ENCODE measurements at places on chromosomes 2 and 18.

- no peaks in the 10 kb centered on the region for H3K36me3 ChIP-seq
- H3K27ac ChIP-seq = no peak overlapping the region
- H3K27me3 ChIP-seq = no peaks in the 10 kb centered on the region
- H3K4me3 ChIP-seq = no peak overlapping the region
Measured at GRCh38 chr2:210366675-210367080, 51.7 kb upstream of the MYL1 start.

DNA sequence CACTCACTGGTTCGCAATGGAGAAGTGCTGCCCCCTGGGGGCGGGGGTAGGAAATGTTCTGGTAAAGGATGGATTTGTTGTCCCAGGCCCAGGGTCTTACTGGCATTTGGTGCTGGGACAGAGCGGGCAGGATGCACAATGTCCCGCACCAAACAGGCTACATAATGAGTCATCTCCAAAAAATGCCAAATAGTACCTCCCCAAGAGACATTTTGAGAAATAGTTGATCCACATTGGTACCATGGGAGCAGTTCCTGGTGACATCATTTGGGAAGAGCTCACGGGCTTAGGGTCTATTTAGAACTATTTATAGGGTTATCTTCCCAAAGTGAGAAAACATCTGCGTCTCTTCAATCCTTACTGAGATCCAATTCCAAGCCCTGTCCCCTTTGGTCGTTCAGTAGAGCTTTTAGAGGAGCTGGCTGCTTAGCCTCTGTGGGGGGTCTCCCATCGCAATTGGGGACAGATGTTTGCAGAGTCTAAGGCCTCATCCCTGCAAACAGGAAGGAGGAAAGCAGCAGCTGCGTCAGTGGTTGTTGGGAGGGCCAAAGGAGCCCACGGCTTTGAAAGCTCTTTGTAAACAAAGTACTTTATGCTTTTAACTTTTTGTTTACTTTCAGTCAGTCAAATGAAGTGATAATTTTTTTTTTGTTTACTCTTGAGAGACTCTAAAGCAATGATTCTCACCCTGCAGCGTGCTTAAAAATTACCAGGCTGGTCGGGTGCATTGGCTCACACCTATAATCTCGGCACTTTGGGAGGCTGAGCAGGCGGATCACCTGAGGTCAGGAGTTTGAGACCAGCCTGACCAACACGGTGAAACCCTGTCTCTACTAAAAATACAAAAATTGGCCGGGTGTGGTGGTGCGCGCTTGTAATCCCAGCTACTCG lies 49.3 kb downstream of the GREB1 start:
- H3K36me3 ChIP-seq = no peaks in the 10 kb centered on the region
- no peaks in the 10 kb centered on the region for H3K27me3 ChIP-seq
- H3K27ac ChIP-seq = no peak overlapping the region
- no peaks in the 10 kb centered on the region for H3K4me1 ChIP-seq

DNA sequence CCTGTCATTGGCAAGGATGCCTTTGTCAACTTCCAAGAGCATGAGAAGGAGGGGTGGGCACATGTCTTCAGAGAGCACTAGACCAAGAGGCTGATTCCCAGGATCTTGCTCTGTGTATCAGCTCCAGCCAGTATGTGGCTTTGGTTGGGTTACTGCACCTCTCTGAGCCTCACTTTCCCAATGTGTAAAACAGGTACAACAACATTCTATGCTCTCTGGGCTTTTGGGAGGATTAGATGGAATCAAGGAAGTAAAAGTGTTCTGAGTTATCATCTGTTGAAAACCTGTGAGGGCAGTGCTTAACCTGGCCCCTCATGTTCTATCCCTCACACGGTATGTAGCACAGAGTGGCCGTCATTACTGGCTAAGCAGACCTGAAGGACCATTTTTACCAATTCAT lies 103.9 kb downstream of the FHOD3 start:
- no peak overlapping the region for H3K4me3 ChIP-seq
- H3K4me1 ChIP-seq = no peaks in the 10 kb centered on the region
- DNase-seq = no peak
- no peaks in the 10 kb centered on the region for H3K36me3 ChIP-seq
- H3K27me3 ChIP-seq = no peaks in the 10 kb centered on the region
- no peak overlapping the region for H3K27ac ChIP-seq

DNA sequence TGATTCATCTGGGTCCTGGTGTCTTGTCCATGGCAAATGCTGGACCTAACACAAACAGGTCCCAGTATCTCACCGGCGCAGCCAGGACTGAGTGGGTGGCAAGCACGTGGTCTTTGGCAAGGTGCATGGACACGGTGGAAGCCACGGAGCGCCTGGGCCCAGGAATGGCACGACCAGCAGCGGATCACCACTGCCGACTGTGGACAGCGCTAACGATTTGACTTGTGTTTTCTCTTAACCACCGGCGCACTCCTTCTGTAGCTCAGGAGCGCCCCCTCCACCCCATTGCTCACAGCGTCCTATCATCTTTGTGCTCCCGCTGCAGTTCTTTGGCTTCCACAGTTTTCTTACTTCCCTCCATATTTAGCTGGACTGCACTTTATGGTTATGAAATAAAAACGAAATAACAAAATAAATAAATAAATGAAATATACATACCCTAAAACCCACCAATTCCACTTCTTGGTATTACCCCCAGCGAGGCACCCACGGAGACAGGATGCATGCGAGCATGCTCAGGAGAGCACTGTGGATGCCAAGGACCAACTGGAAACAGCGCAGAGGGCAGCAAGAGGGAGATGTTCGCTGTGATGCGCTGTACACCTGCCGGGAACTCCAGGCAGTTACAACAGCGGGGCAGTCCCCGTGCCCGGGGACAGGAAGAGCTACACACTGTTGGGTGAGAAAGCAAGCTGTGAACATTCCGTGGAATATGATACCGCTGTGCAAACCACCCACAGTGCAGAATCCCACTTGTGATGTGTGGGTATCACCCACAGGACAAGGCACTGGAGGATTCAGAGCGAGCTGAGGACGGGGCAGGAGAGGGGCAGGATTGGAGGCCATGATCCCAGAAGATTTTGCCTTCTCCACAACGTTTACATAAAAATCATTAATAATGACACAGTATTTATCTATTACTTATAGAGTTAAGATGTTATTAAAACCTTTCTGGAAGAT lies 7.0 kb upstream of the CIDEA start:
- no peak for DNase-seq
- H3K27ac ChIP-seq = no peak overlapping the region
- no peaks in the 10 kb centered on the region for H3K27me3 ChIP-seq
- H3K4me3 ChIP-seq = no peak overlapping the region
- no peaks in the 10 kb centered on the region for H3K36me3 ChIP-seq

- H3K4me1 ChIP-seq = no peaks in the 10 kb centered on the region
- H3K27me3 ChIP-seq = no peaks in the 10 kb centered on the region
- no peak overlapping the region for H3K27ac ChIP-seq
Measured at GRCh38 chr2:120480903-120481445, 135.0 kb downstream of the INHBB start.

DNA sequence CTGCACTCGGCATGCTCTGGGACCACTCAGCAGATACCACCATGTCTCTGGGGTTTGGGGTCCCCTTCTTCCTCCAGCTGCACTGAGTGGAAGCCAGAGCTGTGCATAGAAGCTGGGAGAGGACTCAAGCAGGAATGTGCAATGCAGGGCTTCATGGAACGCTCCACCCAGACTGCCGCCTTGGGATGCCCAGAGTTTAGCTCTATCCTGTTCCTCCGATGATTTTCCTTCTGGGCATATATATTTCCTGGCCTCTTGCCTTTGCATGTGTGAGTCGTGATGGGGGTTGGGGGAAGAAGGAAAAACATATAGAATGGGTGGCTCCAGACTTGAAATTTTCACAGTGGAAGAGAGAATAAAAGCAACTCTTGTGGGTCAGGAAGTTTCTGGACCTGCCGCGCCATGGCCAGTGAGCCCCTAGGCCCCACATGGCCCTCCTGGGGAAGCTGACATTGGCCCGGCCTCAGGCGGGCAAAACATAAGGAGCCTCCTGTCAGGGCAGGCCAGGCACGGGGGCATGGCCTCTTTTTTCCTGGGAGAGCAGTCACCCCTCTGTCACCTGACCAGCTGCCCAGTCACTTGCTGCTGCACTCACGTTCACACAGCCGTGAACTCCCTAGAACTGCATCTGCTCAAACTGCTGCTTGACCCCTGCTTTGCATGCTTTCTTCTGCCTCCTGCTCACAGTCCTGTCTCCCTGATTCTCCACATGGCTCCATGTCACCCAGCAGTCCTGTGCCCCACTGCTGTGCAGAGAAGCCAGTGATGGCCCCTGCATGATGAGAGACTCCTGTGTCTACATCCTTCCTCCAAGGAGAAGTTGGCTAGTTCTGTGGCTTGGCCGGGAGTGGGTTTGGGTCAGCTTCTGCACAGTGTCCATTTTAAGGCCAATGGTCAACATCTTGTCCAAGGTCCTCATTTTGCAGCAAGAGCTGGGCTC lies 197.8 kb downstream of the CTIF start:
- no peaks in the 10 kb centered on the region for H3K27me3 ChIP-seq
- no peak overlapping the region for H3K27ac ChIP-seq
- no peaks in the 10 kb centered on the region for H3K4me1 ChIP-seq
- no peak overlapping the region for H3K4me3 ChIP-seq

GRCh38 chr2:176171351-176172006 lies 14.4 kb downstream of the HOXD3 start:
- no peaks in the 10 kb centered on the region for H3K36me3 ChIP-seq
- no peaks in the 10 kb centered on the region for H3K4me1 ChIP-seq
- no peak overlapping the region for H3K27ac ChIP-seq
- H3K27me3 ChIP-seq = peaks cover 9% of the 10 kb centered on the region
- H3K4me3 ChIP-seq = no peak overlapping the region

DNA sequence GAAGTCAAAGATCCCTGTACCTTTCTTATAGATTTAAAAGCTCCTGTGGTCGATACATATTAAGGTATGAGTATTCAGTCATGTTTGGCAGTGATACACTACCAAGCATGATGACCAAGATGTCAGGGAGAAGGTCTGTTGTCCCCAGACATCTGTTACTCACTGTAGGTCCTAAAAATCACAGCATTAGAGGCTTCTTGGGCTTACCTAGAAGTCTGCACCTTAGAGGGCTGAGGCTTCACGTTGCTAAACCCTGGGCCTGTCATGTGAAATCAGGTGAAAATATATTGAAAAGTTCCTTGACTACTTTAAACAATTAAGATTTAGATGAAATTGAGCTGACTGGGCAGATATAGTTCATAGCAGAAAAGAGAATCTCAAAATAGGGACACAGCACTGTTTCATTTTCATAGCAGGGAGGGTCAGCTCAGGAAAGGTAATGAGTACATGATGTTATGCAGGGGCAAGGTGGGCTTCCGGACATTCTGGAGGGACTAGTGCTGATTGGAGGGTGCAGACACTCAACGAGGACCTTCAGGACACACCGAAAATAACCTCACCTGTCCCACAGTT lies 78.7 kb downstream of the SPATS2L start:
- no peak overlapping the region for H3K27ac ChIP-seq
- no peaks in the 10 kb centered on the region for H3K36me3 ChIP-seq
- no peak for DNase-seq

GRCh38 chr18:39341129-39341528 lies 1775.5 kb upstream of the CELF4 start:
- no peaks in the 10 kb centered on the region for H3K36me3 ChIP-seq
- no peak overlapping the region for H3K4me3 ChIP-seq
- H3K27me3 ChIP-seq = no peaks in the 10 kb centered on the region
- no peaks in the 10 kb centered on the region for H3K4me1 ChIP-seq
- DNase-seq = no peak

- H3K27ac ChIP-seq = no peak overlapping the region
- H3K4me3 ChIP-seq = no peak overlapping the region
- H3K27me3 ChIP-seq = no peaks in the 10 kb centered on the region
Measured at GRCh38 chr18:56200381-56200911, 437.9 kb downstream of the TXNL1 start.

- no peaks in the 10 kb centered on the region for H3K36me3 ChIP-seq
- no peak overlapping the region for H3K4me3 ChIP-seq
- DNase-seq = no peak
- H3K4me1 ChIP-seq = no peaks in the 10 kb centered on the region
- no peak overlapping the region for H3K27ac ChIP-seq
Measured at GRCh38 chr2:179771791-179772190, 89.6 kb downstream of the ZNF385B start.

DNA sequence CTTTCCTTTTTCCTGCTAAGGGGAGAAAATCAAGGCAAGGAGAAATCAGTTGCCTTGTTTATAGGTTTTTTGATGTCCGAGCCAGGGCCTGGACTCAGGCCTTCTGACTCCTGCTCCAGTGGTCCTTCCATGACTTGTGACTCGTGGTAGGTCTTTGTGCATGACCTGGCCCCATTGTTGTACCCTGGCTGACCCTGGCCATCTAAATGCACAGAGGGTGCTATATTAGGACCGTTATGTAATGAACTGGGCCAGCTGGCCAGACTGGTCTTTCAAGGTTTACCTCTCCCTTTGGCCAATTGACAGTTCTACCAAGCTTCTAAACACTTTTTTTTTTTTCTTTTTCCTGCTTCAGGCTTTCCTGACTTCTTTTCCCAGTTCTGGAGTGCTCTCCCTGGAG lies 81.1 kb downstream of the SETBP1 start:
- DNase-seq = no peak
- no peak overlapping the region for H3K27ac ChIP-seq
- no peak overlapping the region for H3K4me3 ChIP-seq
- no peaks in the 10 kb centered on the region for H3K4me1 ChIP-seq

DNA sequence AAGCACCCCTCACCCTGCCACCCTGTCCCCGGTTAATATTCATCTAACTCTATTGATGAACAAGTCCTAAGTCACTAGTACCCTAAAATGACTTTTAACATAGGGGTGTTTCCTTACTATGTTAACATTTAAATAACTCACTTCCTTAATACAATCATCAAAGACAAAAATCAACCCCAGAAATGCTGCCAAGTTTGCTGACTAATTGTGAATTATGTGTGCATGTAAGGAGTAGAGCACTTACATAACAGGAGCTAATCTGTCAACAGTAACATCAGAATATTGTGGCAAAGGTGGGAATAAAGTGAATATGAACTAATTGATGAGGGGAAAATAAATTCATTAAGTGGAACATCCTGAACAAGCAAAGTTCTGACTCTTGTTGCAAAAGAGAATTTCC lies 81.4 kb upstream of the ERBB4 start:
- H3K27ac ChIP-seq = no peak overlapping the region
- H3K36me3 ChIP-seq = no peaks in the 10 kb centered on the region
- no peak overlapping the region for H3K4me3 ChIP-seq

- H3K27ac ChIP-seq = no peak overlapping the region
- no peak for DNase-seq
- H3K36me3 ChIP-seq = no peaks in the 10 kb centered on the region
- H3K4me3 ChIP-seq = no peak overlapping the region
- H3K27me3 ChIP-seq = no peaks in the 10 kb centered on the region
Measured at GRCh38 chr18:57131782-57132181, 15.1 kb upstream of the BOD1L2 start.

GRCh38 chr2:69285379-69285894 lies 101.6 kb downstream of the GFPT1 start:
- H3K27me3 ChIP-seq = no peaks in the 10 kb centered on the region
- H3K27ac ChIP-seq = no peak overlapping the region
- no peaks in the 10 kb centered on the region for H3K36me3 ChIP-seq
- DNase-seq = no peak
- H3K4me1 ChIP-seq = no peaks in the 10 kb centered on the region

- peaks cover 23% of the 10 kb centered on the region for H3K4me1 ChIP-seq
- H3K4me3 ChIP-seq = no peak overlapping the region
- H3K36me3 ChIP-seq = peaks cover 50% of the 10 kb centered on the region
- H3K27ac ChIP-seq = no peak overlapping the region
Measured at GRCh38 chr2:214801068-214801467, 8.4 kb downstream of the BARD1 start.

GRCh38 chr18:74994502-74995418 lies 214.2 kb downstream of the PTGR3 start:
- H3K4me1 ChIP-seq = peaks cover 22% of the 10 kb centered on the region
- no peak for DNase-seq
- no peak overlapping the region for H3K4me3 ChIP-seq

- peaks cover 42% of the 10 kb centered on the region for H3K4me1 ChIP-seq
- peaks cover 15% of the 10 kb centered on the region for H3K36me3 ChIP-seq
- H3K4me3 ChIP-seq = peak within 1 kb of the TSS; percentile 65
- H3K27me3 ChIP-seq = no peaks in the 10 kb centered on the region
Measured at GRCh38 chr2:233059797-233060500, at the start of gene INPP5D. TSS of gene INPP5D (plus strand) at chr2:233060342. CDS start at chr2:233060479, 137 bp downstream.
